ENCODE measurements at places on chromosomes 5 and 9.

- no peak for DNase-seq
These were observed 49.4 kb downstream of the EXD3 start for GRCh38 chr9:137373611-137373980.

DNA sequence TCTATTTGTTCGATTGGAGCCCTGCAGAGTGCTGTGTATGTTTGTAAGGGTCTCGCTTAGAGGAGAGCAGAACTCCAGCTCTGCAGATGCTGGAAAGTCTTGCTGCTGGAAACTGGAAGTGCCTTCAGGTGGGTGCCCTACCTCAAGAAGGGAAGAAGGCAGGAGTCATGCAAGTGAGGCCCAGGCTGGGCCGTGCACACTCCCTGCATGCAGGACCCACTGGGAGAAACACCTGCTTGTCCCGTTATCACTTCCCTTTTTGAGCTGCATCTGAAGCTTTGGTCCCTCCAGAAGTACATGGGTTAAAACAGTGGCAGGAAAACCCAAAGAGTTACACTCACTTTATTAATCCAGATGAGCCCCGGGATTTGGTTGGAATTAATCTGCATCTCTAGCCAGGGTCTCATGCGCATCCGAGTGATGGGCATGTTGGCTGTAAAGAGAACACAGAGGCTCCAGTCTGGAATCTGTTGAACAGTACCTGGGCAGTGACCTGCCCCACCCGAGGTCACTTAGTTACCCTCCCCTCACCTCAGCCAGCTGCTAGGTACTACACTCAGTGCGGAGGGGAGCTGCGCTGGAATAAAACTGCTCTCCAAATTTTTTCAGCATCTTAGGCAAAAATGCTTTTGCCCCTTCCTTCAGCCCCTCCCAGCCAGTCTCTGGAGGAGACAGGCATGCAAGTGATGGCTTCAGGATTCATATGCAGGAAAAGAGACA lies 1.4 kb downstream of the IRF1 start:
- no peak for DNase-seq

GRCh38 chr5:78541086-78541654 lies 107.4 kb downstream of the LHFPL2 start:
- DNase-seq: no peak

GRCh38 chr5:138148811-138149210 lies 9.6 kb upstream of the NME5 start:
- DNase-seq: no peak

GRCh38 chr5:79151942-79152671 lies 40.5 kb downstream of the BHMT start:
- DNase-seq: no peak

- DNase-seq: no peak
These were observed 619.3 kb downstream of the TLE4 start for GRCh38 chr9:80191108-80191507.

- DNase-seq: no peak
These were observed 92.1 kb upstream of the DAP start for GRCh38 chr5:10853154-10853553.

DNA sequence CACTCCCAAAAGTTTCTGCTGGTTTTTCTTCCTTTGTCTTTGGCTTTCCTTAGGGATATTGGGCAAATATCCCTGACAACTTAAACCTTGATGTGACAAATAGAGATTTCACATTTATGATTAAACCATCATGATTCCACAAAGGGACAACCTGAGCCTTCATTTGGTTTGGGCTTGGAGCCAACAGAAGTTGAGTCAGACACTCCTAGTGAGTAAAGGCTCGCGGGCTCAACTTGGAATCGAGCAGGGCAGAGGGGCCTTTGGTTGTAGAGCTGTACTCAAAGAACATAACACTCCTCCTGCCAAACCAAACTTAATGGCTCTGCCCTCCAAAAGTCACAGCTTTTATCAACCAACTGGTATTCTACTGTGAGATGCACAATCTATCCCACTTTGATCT lies 290.2 kb upstream of the MAP3K1 start:
- DNase-seq: no peak

DNA sequence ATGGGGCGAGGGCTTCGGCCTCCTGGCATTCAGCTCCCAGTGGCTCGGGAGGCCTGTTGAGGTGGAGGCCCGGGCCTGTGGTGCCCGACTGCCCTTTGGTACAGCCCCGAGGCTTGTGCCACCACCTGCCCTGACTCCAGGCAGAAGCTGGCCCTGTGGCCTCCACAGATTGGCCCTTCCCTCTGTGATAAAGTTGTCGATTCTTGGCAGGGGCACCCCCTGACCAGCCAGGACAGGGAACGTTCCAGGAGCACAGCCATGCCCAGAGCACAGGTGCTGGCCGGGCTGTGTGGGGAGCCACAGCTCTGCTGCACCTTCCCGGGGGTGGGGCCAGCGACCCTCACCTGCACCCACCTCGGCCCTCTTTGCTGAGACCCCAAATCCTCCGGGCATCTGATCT lies 32.7 kb downstream of the SLC6A18 start:
- no peak for DNase-seq

DNA sequence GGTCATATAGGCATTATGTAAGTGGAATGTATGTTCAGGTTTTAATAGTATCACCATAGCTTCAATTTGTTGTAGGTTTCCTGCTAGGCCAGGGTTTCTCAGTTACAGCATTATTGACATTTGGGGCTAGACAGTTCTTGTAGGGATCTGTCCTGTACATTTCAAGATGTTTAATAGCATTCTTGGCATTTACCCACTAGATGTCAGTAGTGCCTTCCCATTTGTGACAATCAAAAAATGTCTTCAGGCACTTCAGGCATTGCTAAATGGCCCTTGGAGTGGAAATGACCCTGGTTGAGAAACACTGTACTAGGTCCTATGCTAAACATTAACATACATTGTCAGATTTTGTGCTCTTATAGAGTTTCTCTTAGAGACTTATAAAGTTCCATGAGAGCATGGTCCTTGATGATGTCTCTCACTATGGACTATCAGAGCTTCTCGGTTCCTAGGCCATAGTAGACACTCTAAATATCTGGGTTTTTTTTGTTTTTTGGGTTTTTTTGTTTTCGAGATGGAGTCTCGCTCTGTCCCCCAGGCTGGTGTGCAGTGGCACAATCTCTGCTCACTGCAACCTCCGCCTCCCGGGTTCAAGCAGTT lies 1.4 kb downstream of the KIF20A start:
- DNase-seq: no peak

GRCh38 chr5:137223324-137224295 lies 275.5 kb downstream of the SPOCK1 start:
- DNase-seq: no peak

Data from activated CD8-positive, alpha-beta memory T cell treated with anti-CD3 and anti-CD28 coated beads for 1 hour (primary cell).